ENCODE measurements at places on chromosomes 11 and 22.

GRCh38 chr11:14376920-14377319, 17.9 kb upstream of the RRAS2 start:
- no peak overlapping the region for H3K27ac ChIP-seq
- H3K4me3 ChIP-seq = no peak overlapping the region
- no peak for DNase-seq
- H3K36me3 ChIP-seq = no peaks in the 10 kb centered on the region
- no peaks in the 10 kb centered on the region for H3K27me3 ChIP-seq

DNA sequence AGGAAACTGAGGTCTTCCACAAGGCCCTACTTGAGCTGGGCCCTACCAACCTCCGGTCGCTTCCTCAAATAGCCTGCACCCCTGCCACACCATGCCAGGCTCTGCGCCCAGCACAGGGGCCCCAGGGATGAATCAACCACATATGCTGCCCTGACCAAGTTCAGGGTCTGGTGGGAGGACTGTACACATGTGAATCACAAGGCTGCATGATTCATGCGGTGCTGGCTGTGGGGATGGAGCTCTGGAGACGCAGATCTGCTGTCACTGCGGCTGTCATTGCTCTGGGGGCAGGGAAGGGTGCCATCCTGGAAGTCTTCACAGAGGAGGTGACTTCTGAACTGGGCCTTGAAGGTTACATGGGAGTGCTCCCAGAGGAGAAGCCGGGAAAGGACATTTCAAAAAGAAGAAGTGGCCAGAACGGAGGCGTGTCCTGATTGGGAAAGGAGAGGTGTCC, 21.5 kb downstream of the CYTH4 start:
- H3K27ac ChIP-seq = peak overlapping the region; percentile 62
- peaks cover 44% of the 10 kb centered on the region for H3K4me1 ChIP-seq
- no peaks in the 10 kb centered on the region for H3K27me3 ChIP-seq
- no peak overlapping the region for H3K4me3 ChIP-seq
- H3K36me3 ChIP-seq = no peaks in the 10 kb centered on the region
- peak; percentile 95 for DNase-seq

DNA sequence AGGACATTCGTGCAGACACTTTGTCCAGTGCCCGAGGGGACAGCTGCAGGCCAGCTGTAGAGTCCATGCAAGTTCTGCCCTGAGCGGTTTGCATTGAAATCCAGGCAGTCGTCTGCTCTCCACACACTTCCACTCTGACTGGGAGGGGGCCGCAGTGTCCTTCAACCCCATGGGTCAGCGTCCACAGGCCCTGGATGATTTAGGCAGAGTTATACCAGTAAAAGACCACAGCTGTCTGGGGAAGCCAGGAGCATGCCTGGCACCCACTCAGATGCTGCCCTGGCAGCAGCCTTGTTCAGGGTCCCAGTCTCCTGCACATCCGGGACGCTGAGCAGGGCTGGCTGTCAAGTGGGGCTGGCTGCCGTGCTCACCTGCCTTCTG, 26.5 kb downstream of the KRTAP5-5 start:
- H3K4me1 ChIP-seq = no peaks in the 10 kb centered on the region
- H3K27ac ChIP-seq = no peak overlapping the region
- H3K27me3 ChIP-seq = peaks cover 54% of the 10 kb centered on the region
- no peak for DNase-seq
- H3K4me3 ChIP-seq = no peak overlapping the region

DNA sequence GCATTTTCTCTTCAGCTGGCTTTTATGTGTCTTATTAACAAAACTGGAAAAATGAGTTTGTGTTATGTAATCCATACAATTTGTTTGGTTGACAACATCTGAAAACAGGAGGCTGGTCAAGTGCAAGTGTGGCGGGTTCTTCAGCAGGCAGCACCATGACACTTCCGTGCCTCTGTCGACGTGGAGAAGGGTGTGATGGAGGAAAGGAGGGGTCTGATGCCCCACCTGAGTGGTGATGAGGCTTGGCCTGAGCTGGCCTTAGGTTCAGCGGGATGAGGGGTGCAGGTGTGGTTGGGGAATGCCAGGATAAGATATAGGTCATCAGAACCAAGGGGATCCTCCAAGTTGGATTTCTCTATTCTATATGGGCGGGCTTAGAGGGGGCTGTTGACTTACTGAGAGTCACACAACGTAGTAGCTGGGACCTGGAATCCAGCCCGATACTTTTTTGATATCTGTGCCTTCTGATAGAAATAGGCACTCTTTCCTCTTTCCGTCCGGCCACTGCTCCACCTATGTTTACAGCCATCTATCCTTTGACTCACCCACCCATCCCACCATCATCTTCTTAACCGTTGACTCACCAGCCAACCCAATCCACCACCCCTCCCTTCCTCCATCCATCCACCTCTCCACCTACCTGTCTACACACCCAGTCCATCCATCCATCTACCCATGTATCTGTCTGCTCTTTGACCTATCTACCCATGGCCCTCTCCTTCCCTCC, 29.0 kb downstream of the SHANK3 start:
- no peak overlapping the region for H3K27ac ChIP-seq
- peaks cover 2% of the 10 kb centered on the region for H3K36me3 ChIP-seq
- 0 out of 2 replicates have a peak, but pooled peaks cover 2% of the 10 kb centered on the region for H3K27me3 ChIP-seq
- no peak for DNase-seq
- no peak overlapping the region for H3K4me3 ChIP-seq

DNA sequence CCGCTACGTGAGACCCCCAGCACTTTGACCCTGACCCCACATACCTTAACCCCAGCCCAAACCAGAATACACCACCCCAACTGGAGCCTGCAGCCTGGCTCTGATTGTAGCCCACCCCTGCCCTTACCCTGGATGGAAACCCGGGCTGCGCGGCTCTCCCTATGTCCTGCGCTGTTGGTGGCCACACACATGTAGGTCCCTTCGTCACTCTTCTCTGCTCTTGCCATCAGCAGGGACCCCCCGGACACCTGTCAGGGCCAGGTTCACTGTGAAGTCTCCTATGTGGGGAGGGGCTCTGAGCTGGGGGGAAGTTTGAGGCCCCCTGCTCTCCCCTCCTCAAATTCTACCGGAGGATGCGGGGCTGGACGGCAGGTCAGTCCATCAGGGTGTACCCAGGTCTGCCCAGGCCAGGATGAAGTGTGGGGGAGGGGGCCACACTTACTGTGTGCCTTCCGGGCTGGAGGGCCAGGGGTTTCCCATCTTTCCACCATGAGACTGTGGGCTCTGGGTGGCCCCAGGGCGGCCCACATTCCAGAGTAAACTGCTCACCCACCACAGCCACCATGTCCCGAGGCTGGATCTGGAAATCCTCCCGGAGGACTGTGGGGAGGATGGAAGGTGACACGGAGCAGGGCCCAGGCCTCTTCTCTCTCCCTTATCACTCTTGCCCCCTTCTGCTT, 1.5 kb downstream of the ROBO4 start:
- no peaks in the 10 kb centered on the region for H3K27me3 ChIP-seq
- no peak overlapping the region for H3K27ac ChIP-seq
- no peak for DNase-seq
- H3K4me3 ChIP-seq = no peak overlapping the region

DNA sequence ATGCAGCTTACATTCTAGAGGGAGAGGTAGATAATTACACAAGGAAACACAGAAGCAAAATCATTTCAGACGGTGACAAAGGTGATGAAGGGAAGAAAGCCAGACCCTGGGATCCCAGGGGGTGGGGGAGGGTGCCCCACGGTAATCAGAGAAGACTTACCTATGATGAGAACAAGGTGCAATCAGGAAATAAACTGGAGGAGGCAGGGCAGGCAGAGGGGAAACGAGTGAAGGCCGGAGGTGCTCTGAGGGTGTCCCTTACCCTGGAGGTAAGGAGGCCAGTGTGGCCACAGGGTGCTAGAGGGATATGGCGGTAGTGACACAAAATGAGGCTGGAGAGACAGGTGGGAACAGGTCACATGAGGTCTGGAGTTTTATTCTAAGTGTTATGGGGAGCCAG, 13.9 kb upstream of the SCGB1A1 start:
- DNase-seq = no peak
- H3K4me1 ChIP-seq = peaks cover 8% of the 10 kb centered on the region
- no peak overlapping the region for H3K4me3 ChIP-seq
- H3K27me3 ChIP-seq = no peaks in the 10 kb centered on the region
- no peak overlapping the region for H3K27ac ChIP-seq

DNA sequence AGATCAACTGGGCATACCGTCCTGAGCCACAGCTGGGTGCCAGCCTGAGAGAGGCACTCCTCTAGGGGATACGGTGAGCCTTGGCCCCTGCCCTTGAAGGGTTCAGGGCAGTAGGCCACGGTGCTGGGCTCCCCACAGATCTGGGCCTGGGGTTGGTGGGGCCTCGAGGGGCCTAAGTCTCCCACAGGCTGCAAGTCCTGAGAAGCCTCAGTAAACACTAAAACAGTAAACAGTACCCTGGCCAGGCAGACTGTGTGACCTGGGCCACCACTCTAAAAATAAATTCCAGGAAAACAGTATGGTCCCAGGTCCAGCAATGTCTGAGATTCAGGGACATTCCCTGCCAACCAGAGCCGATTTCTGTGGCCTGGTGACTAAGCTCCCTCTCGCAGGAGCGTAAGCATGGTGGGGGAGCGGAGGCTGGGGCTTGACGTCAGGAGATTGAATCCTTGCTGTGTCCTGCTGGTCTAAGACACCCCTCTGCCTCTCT, 2.3 kb upstream of the RHOD start:
- no peaks in the 10 kb centered on the region for H3K27me3 ChIP-seq
- peaks cover 22% of the 10 kb centered on the region for H3K4me1 ChIP-seq
- H3K4me3 ChIP-seq = no peak overlapping the region

- no peak overlapping the region for H3K27ac ChIP-seq
- no peak for DNase-seq
- H3K27me3 ChIP-seq = no peaks in the 10 kb centered on the region
- H3K36me3 ChIP-seq = no peaks in the 10 kb centered on the region
- H3K4me1 ChIP-seq = no peaks in the 10 kb centered on the region
- H3K4me3 ChIP-seq = no peak overlapping the region
Measured at GRCh38 chr11:22476589-22476988, 138.4 kb downstream of the SLC17A6 start.

GRCh38 chr11:127890030-127890615, 697.2 kb downstream of the ETS1 start:
- no peak overlapping the region for H3K4me3 ChIP-seq
- no peaks in the 10 kb centered on the region for H3K36me3 ChIP-seq
- no peaks in the 10 kb centered on the region for H3K27me3 ChIP-seq
- H3K27ac ChIP-seq = no peak overlapping the region
- H3K4me1 ChIP-seq = peaks cover 4% of the 10 kb centered on the region

DNA sequence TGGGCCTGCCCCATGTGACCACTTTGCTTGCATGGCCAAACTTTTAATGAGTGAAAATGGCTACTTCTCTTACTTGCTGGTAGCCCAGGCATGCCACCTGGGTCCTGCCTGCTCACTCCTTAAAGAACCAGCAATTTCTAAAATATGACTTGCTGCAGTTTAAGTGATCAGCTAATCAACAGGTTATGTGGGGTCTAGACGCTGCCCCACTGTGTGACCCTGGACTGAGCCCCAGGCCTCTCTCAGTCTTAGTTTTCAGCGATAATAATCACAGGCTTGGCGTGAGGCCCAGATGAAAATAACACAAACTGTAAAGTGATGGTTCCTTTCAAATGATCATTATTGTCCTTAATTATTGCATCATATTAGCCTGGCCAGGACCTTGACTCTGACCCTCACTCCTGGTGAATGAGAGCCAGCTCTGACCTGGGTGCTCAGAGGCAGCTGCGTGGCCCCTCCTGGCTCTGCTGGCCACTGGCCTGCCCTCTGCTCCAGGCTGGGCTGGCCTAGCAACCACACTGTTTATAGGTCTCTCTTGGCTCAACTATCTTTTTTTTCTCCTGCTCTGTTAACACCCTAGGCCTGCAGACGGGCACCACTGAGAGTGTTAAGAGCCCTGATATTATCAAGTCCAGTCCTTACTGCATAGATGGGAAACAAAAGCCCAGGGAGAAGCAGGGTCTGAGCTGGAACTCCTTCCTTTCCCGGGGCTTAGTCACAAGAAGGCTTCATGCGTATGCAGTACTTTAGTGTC, 89.7 kb downstream of the RRM1 start:
- H3K36me3 ChIP-seq = no peaks in the 10 kb centered on the region
- DNase-seq = peak; percentile 9
- H3K4me3 ChIP-seq = no peak overlapping the region
- H3K27ac ChIP-seq = no peak overlapping the region
- no peaks in the 10 kb centered on the region for H3K4me1 ChIP-seq

GRCh38 chr11:94107363-94107762, 21.3 kb upstream of the PANX1 start:
- H3K27ac ChIP-seq = no peak overlapping the region
- peaks cover 2% of the 10 kb centered on the region for H3K27me3 ChIP-seq
- H3K4me1 ChIP-seq = no peaks in the 10 kb centered on the region
- H3K36me3 ChIP-seq = no peaks in the 10 kb centered on the region

GRCh38 chr11:61574611-61575010, 6.3 kb downstream of the SYT7 start:
- no peaks in the 10 kb centered on the region for H3K36me3 ChIP-seq
- DNase-seq = no peak
- H3K27ac ChIP-seq = no peak overlapping the region
- no peaks in the 10 kb centered on the region for H3K4me1 ChIP-seq

DNA sequence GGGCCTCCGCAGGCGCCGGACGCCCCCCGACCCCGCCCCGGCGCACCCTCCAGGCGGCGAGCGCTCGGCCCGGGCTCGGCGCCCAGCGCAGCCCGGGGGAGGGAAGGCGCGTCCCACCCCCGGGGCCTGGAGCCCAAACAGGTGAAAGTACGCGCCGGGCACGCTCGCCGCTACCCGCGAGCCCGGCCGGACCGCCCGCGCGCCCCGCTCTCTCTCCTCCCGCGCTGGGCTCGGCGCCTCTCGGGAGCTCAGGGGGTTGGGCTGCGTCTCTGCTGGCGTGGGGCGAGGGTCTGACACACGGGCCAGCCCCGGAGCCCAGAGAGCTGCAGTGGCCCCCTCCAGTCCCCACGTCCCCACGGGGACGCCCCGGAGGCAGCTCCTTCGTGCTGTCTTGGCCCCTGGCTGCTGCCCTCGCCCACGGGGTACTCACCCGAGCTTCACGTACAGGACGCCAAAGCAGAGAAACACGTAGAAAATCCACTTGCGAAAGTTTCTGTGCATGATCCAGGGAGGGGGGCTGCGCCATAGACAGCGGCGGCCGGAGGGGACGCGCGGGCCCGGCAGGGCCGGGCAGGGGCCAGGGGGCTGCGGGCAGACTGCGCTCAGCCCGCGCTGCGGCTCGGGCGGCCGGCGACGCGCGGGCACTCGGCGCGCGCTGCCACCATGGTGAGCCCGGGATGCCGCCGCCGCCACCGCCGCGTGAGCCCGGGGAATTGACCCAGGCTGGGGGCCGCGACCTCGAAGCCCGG, 534 bp downstream of the WNT7B start:
- peak overlapping the region; percentile 21 for H3K4me3 ChIP-seq
- H3K4me1 ChIP-seq = peaks cover 5% of the 10 kb centered on the region
- H3K27me3 ChIP-seq = peaks cover 66% of the 10 kb centered on the region

DNA sequence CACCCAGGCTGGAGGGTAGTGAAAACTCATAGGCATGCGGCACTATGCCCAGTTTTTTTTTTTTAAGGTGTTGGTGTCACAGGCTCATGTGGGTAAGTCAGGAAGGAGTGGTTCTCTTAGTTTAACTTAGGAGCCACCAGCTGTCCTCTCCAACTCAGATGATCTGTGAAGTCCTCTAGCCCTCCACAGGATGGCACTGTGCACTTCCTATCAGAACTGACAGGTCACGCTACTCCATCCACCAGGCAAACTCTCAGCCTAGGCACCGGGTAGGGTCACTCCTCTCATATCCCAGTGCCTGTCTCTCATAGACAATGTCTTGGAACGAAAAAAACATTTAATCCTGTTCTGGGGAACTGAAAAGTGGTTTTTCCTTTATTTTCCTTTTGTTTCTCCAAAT, 16.5 kb downstream of the NAP1L4 start:
- H3K4me3 ChIP-seq = no peak overlapping the region
- peak; percentile 37 for DNase-seq
- H3K27ac ChIP-seq = no peak overlapping the region
- no peaks in the 10 kb centered on the region for H3K27me3 ChIP-seq
- peaks cover 45% of the 10 kb centered on the region for H3K36me3 ChIP-seq

GRCh38 chr11:58003591-58003990, 20.1 kb upstream of the OR9Q1 start:
- no peak for DNase-seq
- H3K36me3 ChIP-seq = no peaks in the 10 kb centered on the region
- peaks cover 2% of the 10 kb centered on the region for H3K4me1 ChIP-seq
- no peaks in the 10 kb centered on the region for H3K27me3 ChIP-seq
- no peak overlapping the region for H3K27ac ChIP-seq

Data from IMR-90 (cell line).